ENCODE measurements at places on chromosomes 3 and 15.

DNA sequence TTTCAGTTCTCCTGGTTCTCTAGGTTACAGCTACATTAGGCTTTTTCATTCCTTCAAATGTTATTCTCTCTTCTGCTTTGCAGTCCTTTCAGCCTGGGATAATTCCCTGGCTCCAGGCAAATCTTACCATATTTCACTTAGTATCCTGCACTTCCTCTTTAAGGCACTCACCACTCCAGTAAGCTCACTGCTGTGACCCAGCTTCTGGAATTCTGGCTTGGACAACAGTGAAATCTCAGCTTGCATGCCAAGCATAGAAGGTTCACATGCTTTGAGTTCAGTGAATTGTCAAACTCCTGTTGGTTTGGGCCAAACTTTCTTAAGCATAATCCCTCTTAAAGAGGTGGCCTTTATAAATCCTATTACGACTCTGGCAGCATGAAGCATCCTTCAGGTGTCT is 69.4 kb downstream of the SCN10A start:
- DNase-seq: no peak

DNA sequence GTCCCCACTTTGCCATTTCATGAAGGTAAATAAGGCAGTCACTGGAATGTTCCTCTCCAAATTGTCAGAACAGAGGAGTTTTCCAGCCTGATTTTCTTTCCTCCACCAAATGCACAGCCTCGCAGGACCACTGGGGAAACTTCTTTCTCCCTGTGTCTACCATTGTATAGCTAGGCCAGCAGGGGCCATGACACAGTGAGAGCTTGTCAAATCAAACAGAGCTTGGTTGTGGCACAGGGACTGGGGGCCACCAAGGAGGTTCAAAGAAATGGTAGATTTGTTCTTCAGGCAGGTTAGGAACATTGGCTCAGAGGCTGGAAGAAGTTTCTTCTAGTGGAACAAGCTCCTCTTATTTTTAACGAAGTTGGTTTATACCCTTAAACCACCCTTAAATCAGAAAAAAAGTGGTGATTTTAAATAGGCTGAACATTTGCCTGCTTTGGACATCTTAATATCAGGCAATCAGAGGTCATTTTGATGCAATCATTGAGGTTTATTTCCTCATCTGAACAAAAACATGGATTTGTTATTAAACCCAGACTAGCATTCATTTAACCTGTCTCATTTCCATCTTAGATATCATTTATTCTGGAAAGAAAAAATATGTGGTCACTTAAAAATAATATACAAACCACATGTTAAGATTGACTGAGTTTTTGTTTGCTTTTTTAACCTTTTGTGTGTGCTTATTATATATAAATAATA is 105.6 kb downstream of the GTPBP8 start:
- no peak for DNase-seq

GRCh38 chr3:88997260-88997659 is 110.2 kb upstream of the EPHA3 start:
- no peak for DNase-seq

GRCh38 chr3:69197922-69198530 is 75.6 kb upstream of the LMOD3 start:
- DNase-seq: no peak

GRCh38 chr3:32383136-32383711 is 8.4 kb upstream of the CMTM7 start:
- no peak for DNase-seq

DNA sequence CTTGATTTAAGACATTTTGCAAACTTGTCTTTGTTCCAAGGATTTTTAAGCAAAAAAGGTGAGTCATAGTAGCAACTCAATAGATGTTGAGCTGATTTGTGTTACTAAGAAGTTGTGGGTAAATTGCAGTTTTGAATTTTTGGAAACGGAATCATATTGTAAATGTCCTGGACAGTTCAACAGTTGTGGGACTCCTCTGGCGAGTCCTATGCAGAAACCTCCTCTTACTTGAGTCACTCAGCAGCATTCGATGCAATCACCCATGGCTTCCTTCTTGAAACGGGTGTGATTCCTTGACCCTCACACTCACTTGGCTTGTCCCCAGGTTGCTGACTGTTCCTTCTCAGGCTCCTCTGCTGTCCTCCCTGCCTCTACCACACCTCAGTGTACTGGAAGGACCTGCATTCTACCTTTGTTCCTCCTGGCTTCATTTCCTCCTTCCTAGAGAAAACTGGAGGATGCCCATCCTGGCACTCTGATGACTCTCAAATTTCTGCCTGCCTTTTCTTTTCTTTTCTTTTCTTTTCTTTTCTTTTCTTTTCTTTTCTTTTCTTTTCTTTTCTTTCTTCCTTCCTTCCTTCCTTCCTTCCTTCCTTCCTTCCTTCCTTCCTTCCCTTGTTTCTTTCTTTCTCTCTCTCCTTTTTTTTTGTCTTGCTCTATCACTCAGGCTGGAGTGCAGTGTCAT is 52.8 kb upstream of the DGKG start:
- no peak for DNase-seq

DNA sequence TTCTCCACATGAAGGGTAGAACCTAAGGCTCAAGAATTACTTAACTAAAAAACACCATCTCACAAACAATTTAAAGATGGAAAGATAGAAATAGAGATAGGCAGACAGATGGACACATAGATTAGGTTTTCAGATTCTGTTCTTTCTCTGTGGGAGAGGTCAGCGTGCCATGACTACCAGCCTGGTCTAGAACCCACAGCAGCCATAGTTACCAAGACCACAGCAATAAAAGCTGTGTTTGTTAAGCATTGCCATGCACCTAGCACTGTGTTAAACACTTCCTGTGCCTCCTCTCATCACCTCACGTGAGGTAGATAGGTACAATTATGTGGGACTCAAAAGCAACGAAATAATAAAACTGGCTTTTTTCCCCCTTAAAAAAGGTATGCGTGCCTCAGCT is 83.1 kb upstream of the TSEN2 start:
- DNase-seq: no peak

DNA sequence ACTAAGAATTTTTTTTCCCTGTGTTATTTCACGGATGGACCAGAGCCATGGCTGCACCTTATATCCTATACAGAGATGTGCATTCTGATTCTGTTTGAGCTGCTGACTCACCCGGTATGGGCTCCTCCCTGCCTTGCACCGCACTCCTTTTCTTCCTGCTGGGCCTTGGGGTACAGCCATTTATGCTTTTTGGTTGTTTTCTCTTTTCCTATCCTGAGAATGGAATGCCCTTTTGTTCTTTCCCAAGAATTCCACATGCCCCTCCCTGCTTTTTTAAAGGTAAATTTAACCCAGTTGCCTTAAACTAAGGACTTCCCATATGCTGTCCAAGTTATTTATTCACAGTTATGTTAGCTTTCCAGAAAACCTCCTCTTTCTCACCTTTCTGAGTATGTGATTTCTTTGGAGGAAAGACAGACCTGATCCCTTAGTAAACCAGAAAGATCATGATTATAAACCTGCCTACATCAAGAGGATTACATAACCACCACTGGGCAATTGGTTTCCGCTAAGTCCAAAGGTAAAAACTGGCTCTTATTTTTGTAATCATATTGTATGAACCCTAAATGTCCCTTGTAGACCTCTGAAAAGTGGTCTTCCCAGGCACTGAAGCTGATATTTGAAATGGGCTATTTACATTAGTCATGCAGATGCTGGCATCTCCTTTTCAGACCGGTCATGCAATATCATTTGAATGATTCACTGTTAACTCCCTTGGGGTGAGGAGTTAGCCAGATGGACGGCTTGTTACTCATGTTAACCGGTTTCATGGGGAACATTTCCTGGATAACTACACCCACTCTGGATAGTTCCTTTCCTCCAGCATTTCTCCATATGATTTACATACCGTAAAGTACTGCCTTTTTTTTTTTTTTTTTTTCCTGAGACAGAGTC is 45.5 kb downstream of the TMOD3 start:
- DNase-seq: peak; percentile 66

DNA sequence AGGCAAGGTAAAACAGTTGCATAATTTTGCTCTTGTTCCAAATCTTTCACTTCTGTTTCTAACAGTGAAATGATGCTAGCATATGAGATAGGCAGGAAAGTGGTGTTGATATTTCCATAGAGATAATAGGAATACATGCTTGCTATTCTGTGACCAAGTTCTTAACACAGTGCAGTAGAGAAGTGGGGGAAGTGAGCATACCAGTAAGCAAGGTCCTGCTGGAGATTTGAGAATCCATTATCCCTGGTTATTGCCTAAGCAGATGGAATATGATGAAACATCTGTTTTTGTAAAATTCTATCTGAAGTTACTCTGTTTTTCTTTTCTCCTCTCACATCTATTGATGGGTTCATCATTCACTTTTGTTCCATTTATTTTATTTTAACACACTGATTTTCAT is 28.7 kb downstream of the USP8 start:
- no peak for DNase-seq

DNA sequence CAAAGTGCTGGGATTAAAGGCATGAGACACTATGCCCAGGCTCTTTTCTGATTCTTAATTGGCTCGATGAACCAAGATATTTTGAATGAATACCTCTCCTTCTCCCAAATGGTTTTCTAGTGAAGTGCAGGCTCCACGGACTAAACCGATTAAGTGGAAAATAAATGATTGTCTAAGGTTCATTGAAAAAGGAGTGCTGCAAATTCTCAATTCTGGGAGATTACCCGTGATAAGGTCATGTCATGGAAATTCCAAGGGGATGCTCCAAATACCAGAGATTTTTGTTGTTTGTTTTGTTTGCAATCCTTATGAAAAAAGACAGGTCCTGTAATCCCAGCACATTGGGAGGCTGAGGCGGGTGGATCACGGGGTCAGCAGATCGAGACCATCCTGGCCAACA is 406.9 kb upstream of the TBL1XR1 start:
- no peak for DNase-seq

DNA sequence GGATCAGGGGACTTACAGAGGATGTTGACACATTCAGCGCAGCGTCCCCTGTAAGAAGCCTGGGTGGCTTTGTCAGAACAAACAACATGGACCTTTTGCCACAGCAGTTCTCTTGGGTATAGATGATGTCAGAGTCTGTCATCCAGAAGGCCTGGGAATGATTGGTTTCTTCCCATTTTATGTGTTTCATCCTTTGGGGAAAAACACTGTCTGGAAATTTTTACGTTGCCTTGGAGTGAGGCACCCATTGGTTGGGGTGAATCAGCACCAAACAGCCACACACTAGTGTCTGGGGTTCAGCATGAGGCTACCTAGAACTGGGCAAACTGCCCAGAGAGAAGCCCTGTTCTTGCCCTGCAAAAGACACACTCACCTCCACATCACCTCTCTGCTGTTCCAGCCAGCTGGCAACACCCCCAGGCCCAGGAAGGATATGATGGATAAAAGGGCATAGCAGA is 123.0 kb downstream of the FAM43A start:
- no peak for DNase-seq

DNA sequence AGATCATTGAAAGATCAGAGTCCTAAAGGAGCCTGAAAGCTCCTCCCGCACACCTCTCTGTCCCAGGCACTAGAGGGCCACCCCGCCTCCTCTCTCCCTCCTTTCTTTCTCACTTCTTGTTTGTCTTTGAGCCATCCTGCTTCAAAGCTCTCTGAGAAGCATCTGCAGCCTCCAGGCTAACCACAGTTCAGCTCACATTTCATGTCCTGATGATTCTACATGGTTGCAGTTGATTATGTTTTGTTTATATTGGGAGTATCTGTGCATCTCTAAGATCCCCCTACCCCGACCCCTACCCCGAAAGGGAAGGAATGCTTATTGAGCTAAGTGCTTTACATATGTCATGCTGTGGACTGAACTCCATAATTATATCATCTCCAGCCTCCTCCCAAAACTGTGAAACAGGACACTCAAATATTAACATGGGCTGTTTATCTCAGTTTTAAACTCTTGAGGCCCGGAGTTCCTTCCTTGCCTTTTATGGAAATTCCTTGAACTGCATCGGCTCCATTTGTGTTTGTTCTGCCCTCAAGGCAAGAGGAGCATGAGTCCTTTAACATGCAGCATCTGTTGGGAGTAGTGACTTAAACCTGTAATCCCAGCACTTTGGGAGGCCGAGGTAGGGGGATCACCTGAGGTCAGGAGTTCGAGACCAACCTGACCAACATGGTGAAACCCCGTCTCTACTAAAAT is 30.9 kb downstream of the MGLL start:
- peak; percentile 34 for DNase-seq

DNA sequence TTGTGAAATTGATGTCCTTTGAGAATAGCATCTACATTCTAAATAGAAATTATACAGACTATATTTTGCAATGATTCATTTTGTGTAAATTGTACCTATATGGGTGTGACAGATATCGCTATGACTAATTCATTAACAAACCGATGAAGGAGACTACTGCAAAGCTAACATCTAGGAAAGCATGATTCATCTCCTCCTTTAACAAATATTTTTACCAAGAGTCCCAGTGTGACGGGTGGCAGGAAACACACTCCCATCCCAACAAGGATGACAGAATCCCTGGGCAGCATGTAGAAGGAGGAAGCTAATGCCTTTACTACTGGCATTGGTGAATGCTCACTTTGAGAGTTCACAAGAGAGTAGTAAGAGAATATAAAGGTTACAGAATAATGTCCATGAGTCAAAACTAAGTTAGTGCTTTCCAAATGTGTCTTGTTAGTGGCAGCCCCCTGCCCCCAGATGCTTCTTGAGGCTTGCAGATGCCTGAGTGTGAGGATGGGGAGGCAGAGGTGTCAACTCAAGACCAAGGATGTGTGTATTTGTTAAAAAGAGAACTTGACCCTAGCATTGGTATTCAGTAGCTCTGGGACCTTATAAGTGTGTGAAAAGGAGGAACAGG is 180.6 kb downstream of the FMN1 start:
- no peak for DNase-seq

- DNase-seq: no peak
Observed at GRCh38 chr3:123021996-123022510, 5.5 kb downstream of the SEMA5B start.

DNA sequence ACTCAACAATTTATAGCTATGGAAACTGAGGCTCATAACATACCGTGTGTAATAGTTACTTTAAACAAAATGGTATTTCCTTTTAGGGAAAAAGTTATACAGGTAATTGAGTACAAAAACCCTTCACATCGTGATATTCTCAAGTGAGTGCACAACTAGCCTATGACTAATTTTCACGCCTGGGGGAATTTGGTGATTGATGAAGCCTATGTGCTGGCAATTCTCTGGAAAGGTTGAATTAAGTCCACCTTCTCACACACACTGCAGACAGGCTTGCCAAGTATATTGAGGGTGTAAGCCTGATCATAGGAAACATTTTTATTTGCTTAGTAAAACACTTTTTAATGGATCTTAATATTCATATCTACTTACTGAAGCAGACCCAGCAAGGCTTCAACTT is 41.3 kb upstream of the ROBO2 start:
- DNase-seq: no peak

GRCh38 chr15:74903676-74904075 is 3.0 kb downstream of the FAM219B start:
- DNase-seq: no peak

GRCh38 chr3:197539651-197540051 is 16.1 kb downstream of the BDH1 start:
- DNase-seq: peak; percentile 75

- no peak for DNase-seq
Observed at GRCh38 chr15:68420186-68420684, 11.7 kb downstream of the ITGA11 start.

GRCh38 chr3:60839246-60839645 is 412.0 kb downstream of the FHIT start:
- DNase-seq: no peak

GRCh38 chr15:57461541-57461940 is 85.2 kb downstream of the CGNL1 start:
- no peak for DNase-seq

GRCh38 chr3:62586356-62586755 is 213.0 kb upstream of the FEZF2 start:
- DNase-seq: no peak

GRCh38 chr3:194265505-194265892 is 85.6 kb downstream of the CPN2 start:
- no peak for DNase-seq

GRCh38 chr3:182906036-182906435 is 74.3 kb downstream of the DCUN1D1 start:
- DNase-seq: no peak
